ENCODE measurements at places on chromosomes 1 and 21. TPM values are rescaled to one million over a fixed set of nuclear protein-coding genes. Genes with fewer than 3 reads are reported as not detected.

The KCNAB2 gene
- total RNA-seq: 155 TPM

The TEDDM1 gene
- not detected for total RNA-seq

The KCNN3 gene
- total RNA-seq: not detected

The TNNT2 gene
- total RNA-seq: not detected

DNA sequence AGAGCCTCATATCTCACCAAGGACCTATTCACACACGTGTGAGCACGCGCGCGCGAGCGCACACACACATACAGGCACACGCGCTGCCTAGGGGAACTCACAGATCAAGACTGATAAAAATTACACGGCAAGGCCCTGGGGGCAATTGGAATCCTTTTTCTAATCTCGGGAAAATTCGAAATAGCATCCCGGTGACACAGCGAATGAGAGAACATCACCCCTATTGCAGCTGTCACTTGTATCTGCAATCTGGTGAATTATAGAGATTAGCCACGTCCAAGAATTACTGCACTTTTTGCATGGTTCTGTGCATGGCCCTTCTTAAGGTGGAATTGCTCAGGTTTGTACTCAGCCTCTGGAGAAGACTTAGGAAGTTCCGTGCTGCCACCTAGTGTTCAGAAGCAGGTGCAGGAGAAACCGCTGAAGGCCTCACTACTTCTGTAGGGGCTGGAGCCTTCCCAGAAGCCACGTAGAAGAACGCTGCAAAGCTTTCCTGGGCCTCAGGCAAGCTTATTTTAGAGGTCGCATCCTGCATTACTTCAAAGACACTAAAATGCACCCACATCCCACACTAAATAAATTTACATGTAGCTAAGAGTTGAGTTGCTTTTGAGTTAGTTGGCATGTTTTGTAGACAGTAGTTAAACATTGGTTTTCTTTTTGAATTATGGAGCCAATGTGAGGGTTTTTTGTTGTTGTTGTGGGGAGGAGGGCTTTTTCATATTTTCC is 229.2 kb upstream of the CAMK1G start:
- DNase-seq: peak; percentile 29
- H3K4me1 ChIP-seq: no peaks in the 10 kb centered on the region
- H3K36me3 ChIP-seq: no peaks in the 10 kb centered on the region
- H3K4me3 ChIP-seq: no peak overlapping the region
- no peaks in the 10 kb centered on the region for H3K27me3 ChIP-seq

GRCh38 chr1:230303069-230303468 is 123.1 kb downstream of the PGBD5 start:
- no peak overlapping the region for H3K4me3 ChIP-seq
- no peaks in the 10 kb centered on the region for H3K4me1 ChIP-seq
- no peak overlapping the region for H3K27ac ChIP-seq
- H3K27me3 ChIP-seq: no peaks in the 10 kb centered on the region
